ENCODE measurements at places on chromosomes 7 and 10.

DNA sequence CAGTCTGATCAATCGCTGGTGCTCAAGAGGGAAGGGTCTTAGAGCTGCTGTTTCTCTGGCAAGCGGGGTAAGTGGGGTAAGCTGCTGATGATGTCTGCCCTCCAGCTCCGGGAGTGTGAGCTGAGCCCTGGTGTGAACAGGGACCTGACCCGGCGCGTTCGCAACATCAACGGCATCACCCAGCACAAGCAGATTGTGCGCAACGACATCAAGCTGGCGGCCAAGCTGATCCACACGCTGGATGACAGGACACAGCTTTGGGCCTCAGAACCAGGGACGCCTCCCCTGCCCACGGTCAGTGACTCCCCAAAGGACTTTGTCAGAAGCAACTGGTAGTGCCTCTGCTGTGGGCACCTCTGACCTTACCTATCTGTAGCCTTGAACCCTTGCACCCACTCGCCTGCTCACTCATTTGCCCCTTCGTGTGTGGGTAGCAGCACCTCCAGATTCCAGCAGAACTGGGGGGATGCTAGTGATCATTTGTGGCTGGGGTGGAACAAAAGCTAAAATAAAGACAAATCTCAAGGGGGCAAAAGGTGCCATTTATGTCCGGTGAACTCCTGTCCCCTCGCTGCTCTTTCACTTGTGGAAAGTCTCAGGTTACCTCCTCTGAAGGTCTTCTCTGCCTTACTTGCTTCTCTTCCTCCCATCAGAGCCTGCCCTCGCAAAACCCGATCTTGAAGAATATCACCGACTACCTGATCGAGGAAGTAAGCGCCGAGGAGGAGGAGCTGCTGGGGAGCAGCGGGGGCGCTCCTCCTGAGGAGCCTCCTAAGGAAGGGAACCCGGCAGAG is 3.2 kb downstream of the UFSP1 start:
- DNase-seq: no peak

GRCh38 chr10:63683223-63683622 is 162.0 kb downstream of the REEP3 start:
- DNase-seq: no peak

- no peak for DNase-seq
Observed at GRCh38 chr10:90407131-90407530, 450.7 kb downstream of the HTR7 start.

GRCh38 chr10:121138112-121138860 is 287.1 kb downstream of the WDR11 start:
- DNase-seq: peak; percentile 31

DNA sequence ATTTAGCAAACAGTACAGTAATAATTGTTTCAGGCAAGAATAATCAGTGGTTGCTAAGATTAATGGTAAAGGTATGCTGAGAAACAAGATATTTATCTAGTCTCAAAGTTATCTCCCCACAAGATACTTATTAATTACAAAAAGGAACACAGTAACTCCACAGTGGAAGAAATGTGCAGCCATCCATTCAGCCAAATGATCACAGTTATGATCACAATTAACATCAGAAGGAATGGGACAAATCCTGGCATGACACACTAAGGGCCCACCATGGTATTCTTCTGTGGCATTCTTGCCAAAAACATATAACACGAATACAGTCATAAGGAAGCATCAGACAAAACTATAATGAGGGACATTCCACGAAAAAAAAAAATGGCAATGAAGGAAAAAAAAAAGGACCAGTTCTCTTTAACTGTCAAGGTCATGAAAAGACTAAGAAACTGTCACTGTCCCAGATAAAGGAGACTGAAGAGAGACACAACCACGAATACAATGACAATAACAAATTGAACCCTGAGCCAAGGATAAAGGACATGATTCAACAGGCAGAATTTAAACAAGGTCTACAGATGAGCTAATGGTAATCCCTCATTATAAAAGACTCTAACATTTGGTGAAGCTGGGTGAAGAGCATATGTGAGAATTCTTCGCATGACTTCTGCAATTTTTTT is 20.9 kb downstream of the NUDCD3 start:
- no peak for DNase-seq

All from skin of body (tissue), 3 donors.